ENCODE measurements at places on chromosomes 1 and 21. TPM values are rescaled to one million over a fixed set of nuclear protein-coding genes. Genes with fewer than 3 reads are reported as not detected.

XCL2 gene
- not detected for total RNA-seq

UAP1 gene
- total RNA-seq = 26.8 TPM

OR2L5 gene
- not detected for total RNA-seq

TMCO4 gene
- total RNA-seq = 10.2 TPM

CYP4B1 gene
- 28.9 TPM for total RNA-seq

SLC30A10 gene
- 2.2 TPM for total RNA-seq

MSH4 gene
- 0.64 TPM for total RNA-seq

ALX3 gene
- total RNA-seq = 1.4 TPM

All from type B pancreatic cell (in vitro differentiated cells).